MG63 (cell line): ENCODE measurements at places on chromosomes 2 and 18. TPM values are rescaled to one million over a fixed set of nuclear protein-coding genes. Genes with fewer than 3 reads are reported as not detected.

The ZSCAN30 gene
- total RNA-seq, result 11.1 and 19.7 TPM in 2 replicates

The DSG1 gene
- total RNA-seq, result not detected in 2 replicates

The AGFG1 gene
- total RNA-seq, result 68.6 and 100 TPM in 2 replicates

The NGEF gene
- total RNA-seq, result 26.1 and 52.2 TPM in 2 replicates

The ZBTB7C gene
- 0.10 TPM in 2 replicates for total RNA-seq

The ACMSD gene
- not detected in 2 replicates for total RNA-seq

The SLC9A4 gene
- not detected in 2 replicates for total RNA-seq

The UPP2 gene
- total RNA-seq, result not detected in 2 replicates

The WDFY1 gene
- total RNA-seq, result 23.4 and 23.6 TPM in 2 replicates

The ASAP2 gene
- total RNA-seq, result 18.4 and 30.6 TPM in 2 replicates

The AQP12B gene
- total RNA-seq, result not detected in 2 replicates
